B cell (primary cell): ENCODE measurements at places on chromosomes 16 and 17. TPM values are rescaled to one million over a fixed set of nuclear protein-coding genes. Genes with fewer than 3 reads are reported as not detected.

The SLC38A8 gene
- not detected in 2 replicates for polyA plus RNA-seq

The KRT31 gene
- polyA plus RNA-seq: not detected in 2 replicates

The GFAP gene
- polyA plus RNA-seq: not detected in 2 replicates

The GUCY2D gene
- not detected in 2 replicates for polyA plus RNA-seq

The HP gene
- polyA plus RNA-seq: not detected in 2 replicates

The CRYBA1 gene
- polyA plus RNA-seq: not detected in 2 replicates

The ABCC11 gene
- 0.09 TPM in 1 of 2 replicates, not detected in the other for polyA plus RNA-seq

The TPSG1 gene
- polyA plus RNA-seq: not detected in 2 replicates

The EPX gene
- not detected in 2 replicates for polyA plus RNA-seq

The RND2 gene
- 0.06 and 0.24 TPM in 2 replicates for polyA plus RNA-seq

The ALOX15B gene
- polyA plus RNA-seq: 0.03 TPM in 1 of 2 replicates, not detected in the other

GRCh38 chr16:85171759-85172454, 59.6 kb upstream of the CIBAR2 start:
- no peak overlapping the region for H3K27ac ChIP-seq
- no peak overlapping the region for H3K4me3 ChIP-seq
- no peaks in the 10 kb centered on the region for H3K36me3 ChIP-seq
- no peak for DNase-seq

DNA sequence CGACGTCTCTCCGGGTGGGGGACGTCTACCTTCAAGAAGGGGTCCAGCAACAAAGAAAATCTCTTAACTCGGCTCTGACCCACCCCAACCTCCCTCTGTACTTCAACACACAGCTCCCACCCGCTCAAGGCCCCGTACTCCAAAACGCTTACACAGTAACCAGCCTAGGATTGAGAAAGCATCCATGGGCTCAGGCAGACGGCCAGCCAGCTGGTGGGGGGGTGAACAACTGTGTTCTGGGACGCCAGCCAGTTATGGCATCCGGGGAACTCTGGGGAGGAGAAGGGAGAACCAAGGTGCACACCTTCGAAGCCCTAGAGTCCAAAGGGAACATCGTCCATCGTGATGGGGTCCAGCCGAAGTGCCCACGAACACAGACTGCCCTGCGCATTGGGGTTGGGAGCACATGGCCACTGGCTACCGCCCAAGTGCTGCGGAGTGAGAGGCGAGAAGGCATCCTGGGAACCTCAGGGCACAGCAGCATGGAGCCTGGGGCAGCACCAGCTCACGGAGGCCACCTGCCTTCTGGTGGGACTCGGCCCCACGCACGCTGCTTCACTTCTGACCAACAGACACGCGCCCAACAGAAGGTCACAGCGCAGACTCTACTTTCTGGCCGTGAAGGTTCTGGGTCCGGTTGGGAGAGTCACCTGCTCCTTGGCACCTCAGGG, 14.3 kb downstream of the SLC16A3 start:
- no peaks in the 10 kb centered on the region for H3K36me3 ChIP-seq
- H3K4me1 ChIP-seq: peaks cover 12% of the 10 kb centered on the region
- H3K4me3 ChIP-seq: no peak overlapping the region
- DNase-seq: no peak
- no peak overlapping the region for H3K27ac ChIP-seq
- H3K27me3 ChIP-seq: no peaks in the 10 kb centered on the region

- no peaks in the 10 kb centered on the region for H3K4me1 ChIP-seq
- H3K4me3 ChIP-seq: no peak overlapping the region
- H3K36me3 ChIP-seq: no peaks in the 10 kb centered on the region
These were observed 45.9 kb downstream of the TMEM114 start for GRCh38 chr16:8544406-8544805.

GRCh38 chr17:27463235-27463677, 7.0 kb downstream of the KSR1 start:
- H3K27me3 ChIP-seq: no peaks in the 10 kb centered on the region
- no peak overlapping the region for H3K27ac ChIP-seq
- no peak overlapping the region for H3K4me3 ChIP-seq
- H3K4me1 ChIP-seq: peaks cover 14% of the 10 kb centered on the region

DNA sequence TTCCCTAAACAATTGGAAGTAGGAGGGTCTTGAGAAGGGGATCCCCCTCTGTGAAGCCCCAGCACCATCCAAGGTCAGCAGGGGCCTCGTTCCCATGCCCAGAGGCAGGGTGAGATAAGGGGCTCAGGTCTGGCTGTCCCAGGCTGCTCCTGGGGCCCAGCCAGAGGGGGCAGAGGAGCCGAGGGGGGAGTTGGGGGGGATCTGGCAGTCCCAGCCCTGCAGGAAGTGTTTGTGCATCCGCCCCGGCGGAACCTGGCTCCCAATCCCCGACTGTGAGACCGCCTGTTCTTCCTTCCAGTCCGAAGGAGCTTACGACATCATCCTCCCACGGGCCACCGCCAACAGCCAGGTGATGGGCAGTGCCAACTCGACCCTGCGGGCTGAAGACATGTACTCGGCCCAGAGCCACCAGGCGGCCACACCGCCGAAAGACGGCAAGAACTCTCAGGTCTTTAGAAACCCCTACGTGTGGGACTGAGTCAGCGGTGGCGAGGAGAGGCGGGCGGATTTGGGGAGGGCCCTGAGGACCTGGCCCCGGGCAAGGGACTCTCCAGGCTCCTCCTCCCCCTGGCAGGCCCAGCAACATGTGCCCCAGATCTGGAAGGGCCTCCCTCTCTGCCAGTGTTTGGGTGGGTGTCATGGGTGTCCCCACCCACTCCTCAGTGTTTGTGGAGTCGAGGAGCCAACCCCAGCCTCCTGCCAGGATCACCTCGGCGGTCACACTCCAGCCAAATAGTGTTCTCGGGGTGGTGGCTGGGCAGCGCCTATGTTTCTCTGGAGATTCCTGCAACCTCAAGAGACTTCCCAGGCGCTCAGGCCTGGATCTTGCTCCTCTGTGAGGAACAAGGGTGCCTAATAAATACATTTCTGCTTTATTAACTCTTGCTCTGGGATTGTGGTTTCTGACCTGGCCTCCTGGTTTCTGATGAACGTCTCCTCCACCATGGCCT, 14.9 kb downstream of the GPRC5C start:
- no peaks in the 10 kb centered on the region for H3K27me3 ChIP-seq
- peaks cover 21% of the 10 kb centered on the region for H3K4me1 ChIP-seq

GRCh38 chr17:76496464-76496863, 4.8 kb downstream of the RHBDF2 start:
- peaks cover 86% of the 10 kb centered on the region for H3K4me1 ChIP-seq
- peak overlapping the region; percentile 94 for H3K27ac ChIP-seq
- no peaks in the 10 kb centered on the region for H3K27me3 ChIP-seq
- no peak overlapping the region for H3K4me3 ChIP-seq

- peaks cover 7% of the 10 kb centered on the region for H3K4me1 ChIP-seq
- no peaks in the 10 kb centered on the region for H3K27me3 ChIP-seq
- H3K4me3 ChIP-seq: no peak overlapping the region
- peaks cover 8% of the 10 kb centered on the region for H3K36me3 ChIP-seq
- no peak overlapping the region for H3K27ac ChIP-seq
These were observed 573 bp upstream of the CDK10 start for GRCh38 chr16:89685916-89686315.

- H3K27me3 ChIP-seq: peaks cover 25% of the 10 kb centered on the region
- peaks cover 4% of the 10 kb centered on the region for H3K4me1 ChIP-seq
- no peak overlapping the region for H3K4me3 ChIP-seq
These were observed 99.8 kb upstream of the CDH5 start for GRCh38 chr16:66266436-66267291.

- peaks cover 72% of the 10 kb centered on the region for H3K4me1 ChIP-seq
- H3K4me3 ChIP-seq: no peak overlapping the region
- no peaks in the 10 kb centered on the region for H3K36me3 ChIP-seq
- H3K27ac ChIP-seq: no peak overlapping the region
These were observed 52.4 kb downstream of the ANKRD11 start for GRCh38 chr16:89437991-89438390.

DNA sequence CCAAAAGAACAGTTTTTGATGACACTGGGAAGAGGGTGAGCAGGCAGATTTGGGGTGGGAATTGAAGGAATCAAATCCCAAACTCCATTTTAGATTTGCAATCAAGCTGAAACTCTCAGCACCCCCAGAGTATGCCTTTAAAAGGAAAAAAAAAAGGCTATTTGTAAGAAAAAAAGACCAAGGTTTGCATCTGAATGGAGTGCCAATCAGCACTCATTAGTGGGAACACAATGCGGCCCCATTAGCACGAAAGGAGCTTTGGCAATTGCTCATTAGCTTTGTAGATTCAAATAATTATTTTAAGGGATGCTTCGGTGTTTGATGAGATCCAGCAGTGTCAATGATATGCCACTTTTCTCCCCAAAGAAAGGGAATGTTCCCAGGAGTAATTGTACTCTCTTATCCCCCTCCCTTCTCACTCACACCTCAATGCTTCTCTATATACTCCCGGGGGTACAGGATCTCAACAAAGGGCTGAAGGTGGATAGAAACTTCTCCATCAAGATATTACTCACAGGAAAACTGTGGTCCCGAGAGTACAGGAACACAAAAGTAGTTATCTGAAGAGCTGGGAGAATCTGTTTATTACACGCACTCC, 32.2 kb downstream of the CHP2 start:
- H3K4me3 ChIP-seq: no peak overlapping the region
- peaks cover 10% of the 10 kb centered on the region for H3K27me3 ChIP-seq
- H3K27ac ChIP-seq: no peak overlapping the region
- no peak for DNase-seq
- H3K36me3 ChIP-seq: no peaks in the 10 kb centered on the region

GRCh38 chr16:83100679-83101078, 473.9 kb downstream of the CDH13 start:
- H3K4me3 ChIP-seq: no peak overlapping the region
- no peak for DNase-seq
- no peak overlapping the region for H3K27ac ChIP-seq
- no peaks in the 10 kb centered on the region for H3K36me3 ChIP-seq
- no peaks in the 10 kb centered on the region for H3K4me1 ChIP-seq
- H3K27me3 ChIP-seq: no peaks in the 10 kb centered on the region

DNA sequence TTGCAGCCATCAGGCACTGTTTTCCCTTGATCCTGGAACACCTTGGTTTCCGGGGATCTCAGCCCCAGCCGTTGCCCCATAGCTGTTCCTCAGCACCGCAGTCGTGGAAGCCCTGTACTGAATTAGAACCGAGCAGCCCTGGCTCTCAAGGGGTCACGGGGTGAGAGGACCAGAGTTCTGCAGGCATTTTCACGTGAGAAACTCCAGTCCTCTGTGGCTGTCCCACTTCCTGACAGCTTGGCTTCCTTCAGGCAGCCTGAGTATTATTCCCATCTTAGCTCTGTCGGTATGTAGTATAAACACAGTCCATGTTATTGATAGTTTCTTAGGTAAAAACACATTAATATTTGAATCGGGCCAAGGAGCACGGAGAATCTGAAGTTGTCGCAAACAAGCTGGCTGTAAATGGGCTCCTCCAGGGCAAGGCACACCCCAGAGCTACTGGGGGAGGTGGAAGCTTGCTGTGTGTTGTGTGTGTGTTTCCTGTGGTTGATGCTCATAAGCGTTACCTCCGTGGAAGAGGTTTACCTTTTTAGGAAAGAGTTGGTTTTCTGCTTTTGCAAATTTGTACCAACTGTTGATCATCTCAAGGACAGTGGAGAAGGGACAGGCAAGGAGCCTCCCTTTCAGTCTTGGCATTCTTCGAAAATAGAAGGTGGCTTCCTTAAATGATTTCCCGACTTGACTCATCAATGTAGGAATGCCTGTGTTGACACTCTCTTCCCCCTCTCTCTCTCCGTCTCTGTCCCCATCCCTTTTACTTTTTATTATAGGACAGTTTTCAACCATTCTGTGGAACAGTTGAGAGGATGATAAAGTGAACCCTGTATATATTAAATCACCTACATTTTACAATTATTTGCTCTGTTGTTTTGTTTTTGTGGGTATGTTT, 208.9 kb upstream of the CHMP6 start:
- H3K36me3 ChIP-seq: no peaks in the 10 kb centered on the region
- H3K4me3 ChIP-seq: no peak overlapping the region
- no peaks in the 10 kb centered on the region for H3K27me3 ChIP-seq
- H3K27ac ChIP-seq: no peak overlapping the region

DNA sequence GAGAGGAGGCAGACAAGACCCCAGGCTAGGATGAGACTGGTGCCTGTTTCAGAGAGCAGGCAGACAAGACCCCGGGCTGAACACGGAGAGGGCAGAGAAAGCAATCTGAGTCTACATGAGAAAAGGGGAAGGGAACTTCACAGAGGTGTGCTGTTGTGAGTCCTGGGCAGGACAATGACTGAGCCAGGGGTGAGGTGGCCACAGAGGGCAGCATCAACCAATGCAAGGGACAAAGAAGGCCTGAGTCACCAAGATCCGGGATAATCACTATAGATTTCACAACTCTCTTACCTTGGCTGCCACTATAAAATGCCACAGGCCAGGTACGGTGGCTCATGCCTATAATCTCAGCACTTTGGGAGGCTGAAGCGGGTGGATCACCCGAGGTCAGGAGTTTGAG, 89.0 kb downstream of the SLC39A11 start:
- H3K36me3 ChIP-seq: no peaks in the 10 kb centered on the region
- no peaks in the 10 kb centered on the region for H3K4me1 ChIP-seq
- H3K4me3 ChIP-seq: no peak overlapping the region
- H3K27ac ChIP-seq: no peak overlapping the region
- no peaks in the 10 kb centered on the region for H3K27me3 ChIP-seq

DNA sequence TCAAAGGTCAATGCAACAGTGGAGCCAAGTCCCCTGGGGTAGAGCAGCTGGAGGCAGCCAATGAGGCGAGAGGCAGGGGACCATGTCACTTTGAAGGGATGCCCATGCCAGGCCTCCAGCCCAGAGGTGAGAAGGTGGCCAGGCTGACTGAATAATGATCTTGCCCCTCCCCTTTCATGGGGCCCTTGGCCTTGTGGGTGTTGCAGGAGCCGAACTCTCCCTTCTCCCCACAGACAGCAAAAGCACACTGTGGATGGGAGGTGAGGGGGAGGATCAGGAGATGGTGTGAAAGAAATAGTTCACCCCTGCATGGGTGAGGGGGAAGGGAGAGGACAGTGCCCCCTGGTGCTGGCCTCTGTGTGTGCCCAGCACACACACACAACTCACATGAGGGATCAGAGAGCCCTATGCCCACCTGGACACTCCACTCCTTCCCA, 15.8 kb upstream of the TBX21 start:
- H3K36me3 ChIP-seq: no peaks in the 10 kb centered on the region
- peaks cover 85% of the 10 kb centered on the region for H3K4me1 ChIP-seq
- peaks cover 14% of the 10 kb centered on the region for H3K27me3 ChIP-seq
- peak; percentile 45 for DNase-seq

DNA sequence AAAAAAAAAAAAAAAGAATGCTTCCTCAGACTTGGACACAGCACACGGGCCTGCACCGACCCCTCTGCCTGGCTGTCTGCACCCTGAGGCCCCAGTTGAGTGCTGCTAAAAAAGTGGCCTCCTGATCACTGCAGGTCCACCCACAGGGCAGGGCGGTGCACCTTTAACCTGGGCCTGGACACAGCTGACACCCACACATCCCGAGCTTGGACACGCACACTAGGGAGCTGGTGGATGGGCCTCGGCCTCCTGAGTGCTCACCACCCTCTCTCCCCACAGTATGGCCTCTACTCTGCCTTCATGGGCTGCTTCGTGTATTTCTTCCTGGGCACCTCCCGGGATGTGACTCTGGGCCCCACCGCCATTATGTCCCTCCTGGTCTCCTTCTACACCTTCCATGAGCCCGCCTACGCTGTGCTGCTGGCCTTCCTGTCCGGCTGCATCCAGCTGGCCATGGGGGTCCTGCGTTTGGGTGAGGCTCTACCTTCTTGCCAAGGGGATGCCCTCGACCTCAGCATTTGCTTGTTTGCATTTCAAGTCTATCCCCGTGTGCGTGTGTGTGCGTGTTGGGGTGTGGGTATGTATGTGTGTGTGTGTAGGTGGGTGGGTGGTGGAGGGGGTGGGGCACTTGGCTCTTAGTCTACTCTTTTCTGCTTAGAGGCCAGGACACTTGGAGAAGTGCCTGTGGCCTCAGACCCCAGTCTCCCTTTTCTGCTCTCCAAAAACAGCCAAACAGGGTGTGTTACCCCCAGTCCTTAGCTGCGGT, 2.3 kb downstream of the SLC26A11 start:
- H3K27me3 ChIP-seq: no peaks in the 10 kb centered on the region
- peaks cover 10% of the 10 kb centered on the region for H3K4me1 ChIP-seq
- no peaks in the 10 kb centered on the region for H3K36me3 ChIP-seq
- H3K27ac ChIP-seq: no peak overlapping the region
